ENCODE measurements at places on chromosomes 16 and 17.
A peak's percentile ranks its signal among the peaks of the same experiment; 100 is the strongest.

DNA sequence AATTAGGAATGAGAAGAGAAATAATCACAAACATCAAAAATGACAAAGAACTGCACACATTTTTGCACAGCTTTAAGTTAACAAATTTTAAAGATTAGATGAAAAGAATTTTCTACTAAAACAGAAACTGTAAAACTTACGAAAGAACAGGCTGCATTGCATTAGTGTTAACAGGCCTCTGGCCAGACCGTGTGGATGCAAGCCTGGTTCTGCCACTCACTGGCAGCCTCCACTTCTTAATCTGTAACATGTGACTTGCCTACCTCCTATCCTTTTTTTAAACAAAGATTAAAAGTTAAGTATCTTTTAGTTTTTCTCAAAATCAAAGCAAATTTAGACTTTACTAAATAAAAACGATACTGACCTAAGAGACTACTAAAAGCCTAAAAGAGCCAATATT is 37.5 kb downstream of the CREBBP start:
- no peak for DNase-seq

- no peak for DNase-seq
Measured at GRCh38 chr16:11170696-11171447, 85.1 kb downstream of the SOCS1 start.

DNA sequence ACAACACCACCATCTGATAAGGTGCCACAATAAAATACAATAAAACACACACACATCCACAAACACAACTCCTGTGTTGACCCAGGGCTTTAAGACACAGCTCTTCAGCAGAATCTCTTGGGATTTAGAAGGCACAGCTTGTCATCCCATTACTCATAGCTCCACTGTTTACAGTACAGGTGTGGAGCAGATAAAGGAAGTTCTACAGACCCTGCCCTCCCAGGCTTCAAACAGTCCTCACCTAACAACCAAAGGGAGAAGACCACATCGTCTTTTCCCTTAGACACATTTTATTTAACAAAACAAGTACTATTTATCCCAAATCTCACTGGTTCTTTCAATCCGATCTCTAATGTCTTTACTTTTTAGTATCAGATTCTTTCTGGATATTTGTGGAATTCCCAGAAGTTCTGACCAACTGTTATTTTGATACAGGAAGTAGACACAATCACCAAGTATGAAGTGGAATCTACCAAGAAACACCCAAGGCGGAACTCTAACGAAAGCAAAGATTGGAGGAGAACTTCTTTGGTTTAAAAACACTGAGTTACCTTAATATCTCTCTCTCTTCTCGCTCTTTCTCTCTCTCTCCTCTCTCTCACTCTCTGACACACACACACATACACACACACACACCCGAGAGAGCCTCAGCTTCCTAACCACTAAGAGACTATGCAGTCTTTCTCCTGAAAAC is 46.1 kb downstream of the CYTH1 start:
- DNase-seq = peak; percentile 34

DNA sequence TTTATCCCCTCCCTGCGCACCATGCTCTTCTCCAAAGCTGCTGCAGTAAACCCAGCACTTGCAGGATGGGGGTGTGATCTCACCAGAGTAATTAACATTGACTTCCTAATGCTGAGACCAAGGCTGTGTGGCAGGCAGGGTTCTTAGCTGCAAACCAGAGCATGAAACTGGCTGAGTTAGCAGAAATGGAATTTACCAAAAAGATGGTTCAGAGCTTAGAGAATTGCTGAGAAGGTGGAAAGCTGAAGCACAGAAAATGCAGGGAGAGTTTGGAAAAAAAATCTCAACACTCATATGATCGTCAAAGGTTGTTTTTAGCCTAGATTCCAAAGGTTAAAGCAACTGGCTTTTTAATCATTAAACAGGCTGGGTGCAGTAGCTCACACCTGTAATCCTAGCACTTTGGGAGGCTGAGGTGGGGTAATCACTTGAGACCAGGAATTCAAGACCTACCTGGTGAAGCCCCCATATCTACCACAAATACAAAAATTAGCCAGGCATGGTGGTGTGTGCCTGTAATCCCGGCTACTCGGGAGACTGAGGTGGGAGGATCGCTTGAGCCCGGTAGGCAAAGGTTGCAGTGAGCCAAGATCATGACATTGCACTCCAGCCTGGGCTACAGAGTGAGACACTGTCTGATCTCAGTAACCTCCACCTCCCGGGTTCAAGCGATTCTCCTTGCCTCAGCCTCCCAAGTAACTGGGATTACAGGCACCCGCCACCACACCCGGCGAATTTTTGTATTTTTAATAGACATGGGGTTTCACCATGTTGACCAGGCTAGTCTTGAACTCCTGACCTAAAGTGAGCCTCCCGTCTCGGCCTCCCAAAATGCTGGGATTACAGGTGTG is 6.0 kb upstream of the TXNDC11 start:
- no peak for DNase-seq

GRCh38 chr16:22194707-22195444 is 11.2 kb upstream of the EEF2K start:
- no peak for DNase-seq

DNA sequence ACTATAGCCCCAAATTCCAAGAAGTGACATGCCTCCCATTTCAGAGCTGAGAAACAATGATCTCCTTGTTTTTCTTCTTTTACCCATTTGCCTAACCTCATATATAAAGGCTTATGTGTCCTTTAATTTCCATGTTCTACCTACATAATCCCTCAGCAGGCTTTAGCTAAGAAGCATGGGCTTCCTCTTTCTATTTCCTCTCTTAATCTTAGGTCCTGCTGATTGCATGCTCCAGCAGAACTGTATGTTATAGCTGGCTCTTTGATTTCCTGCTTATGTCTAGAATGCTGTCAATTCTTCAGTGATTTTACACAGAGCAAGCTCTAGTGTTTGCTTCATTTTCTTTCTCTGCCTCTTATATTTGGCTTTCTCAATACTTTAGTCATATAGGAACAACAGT is 151.7 kb upstream of the COX10 start:
- DNase-seq = no peak

DNA sequence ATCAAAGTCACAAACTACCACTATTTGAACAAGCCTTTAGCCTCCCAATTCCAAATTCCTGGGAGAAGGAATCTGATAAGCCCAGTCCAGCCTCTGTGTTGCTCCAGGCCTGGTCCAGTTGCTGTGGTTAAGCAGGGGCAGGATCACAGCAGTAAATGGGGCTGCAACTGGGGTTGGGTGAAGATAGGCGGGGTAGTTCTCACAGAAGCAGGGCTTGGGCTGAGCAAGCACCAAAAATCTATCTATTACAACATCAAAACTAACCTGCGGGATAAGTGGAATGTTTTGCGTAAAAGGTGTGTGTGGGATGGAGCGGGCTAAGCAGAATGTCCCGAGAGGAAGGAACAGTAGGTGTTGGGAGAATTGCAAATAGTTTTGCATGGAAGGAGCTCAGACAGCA is 23.0 kb upstream of the RNF135 start:
- no peak for DNase-seq

- DNase-seq = no peak
Measured at GRCh38 chr17:73286863-73287296, 24.9 kb downstream of the CDC42EP4 start.

GRCh38 chr17:8859804-8860430 is 7.6 kb downstream of the PIK3R6 start:
- no peak for DNase-seq

DNA sequence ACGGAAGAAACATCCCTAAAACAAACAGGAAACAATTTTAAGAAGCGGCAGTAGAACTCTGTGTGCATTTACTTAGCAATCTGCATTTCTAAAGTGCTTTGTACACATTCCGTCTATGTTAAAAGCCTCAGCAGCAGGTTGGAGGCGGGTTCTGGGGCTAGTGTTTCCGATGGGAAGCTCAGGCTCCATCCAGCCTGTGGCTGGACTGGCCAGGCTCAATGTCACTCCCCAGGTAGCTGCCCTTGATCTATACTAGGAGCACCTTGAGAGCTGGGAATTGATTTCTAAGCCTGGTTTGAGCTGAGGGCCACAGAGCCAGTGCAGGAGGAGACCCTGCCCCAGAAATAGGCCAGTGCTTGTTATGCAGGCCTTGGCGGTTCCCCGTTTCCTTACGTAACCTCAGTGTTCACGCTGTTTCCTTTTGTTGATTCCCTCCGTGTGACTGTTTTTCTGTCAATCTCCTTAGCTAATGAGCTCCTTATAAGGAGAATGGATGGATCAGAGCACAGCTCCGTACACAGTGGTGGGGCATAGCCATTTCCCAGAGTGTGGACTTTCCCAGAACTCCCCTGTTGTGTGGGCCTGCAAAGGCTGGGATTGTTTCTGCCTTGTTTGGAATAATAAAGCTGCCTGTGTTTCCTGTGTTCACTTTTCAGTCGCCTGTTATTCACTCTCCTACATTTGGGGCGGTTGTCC is 21.4 kb downstream of the ADORA2B start:
- DNase-seq = peak; percentile 46

GRCh38 chr16:2597560-2597902 is 59.7 kb downstream of the PDPK1 start:
- no peak for DNase-seq

DNA sequence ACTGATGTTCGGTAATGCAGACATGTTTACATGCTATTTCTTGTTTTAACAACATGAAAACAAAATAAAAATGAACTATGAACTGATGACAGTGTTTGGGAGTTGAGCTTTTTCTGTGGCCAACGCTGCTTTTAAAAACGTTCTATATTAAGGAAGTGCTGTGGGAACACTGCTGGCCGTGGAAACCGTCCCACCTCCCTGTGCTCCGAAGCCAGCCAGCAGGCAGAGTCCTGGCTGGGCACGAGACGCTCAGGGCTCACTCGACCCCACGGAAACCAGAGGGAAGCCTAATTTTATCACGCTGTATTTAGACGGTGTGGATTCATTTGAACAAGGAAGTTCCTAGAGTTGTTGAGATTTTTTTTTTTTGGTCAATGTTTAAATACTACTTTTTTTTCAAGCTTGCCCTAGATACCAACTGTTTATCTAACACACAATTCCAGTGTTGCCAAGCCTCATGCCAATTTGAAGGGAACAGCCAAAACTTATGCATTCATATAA is 25.8 kb downstream of the ADCY9 start:
- DNase-seq = no peak

- DNase-seq = no peak
Measured at GRCh38 chr16:64363039-64363438, 758.8 kb downstream of the CDH11 start.

- no peak for DNase-seq
Measured at GRCh38 chr17:73794336-73794735, 150.1 kb upstream of the SDK2 start.

GRCh38 chr17:58005728-58006559 is 1.1 kb downstream of the SRSF1 start:
- peak; percentile 31 for DNase-seq

- no peak for DNase-seq
Measured at GRCh38 chr16:80723091-80723490, 81.3 kb downstream of the CDYL2 start.

GRCh38 chr16:79644971-79645667 is 44.6 kb upstream of the MAF start:
- no peak for DNase-seq

DNA sequence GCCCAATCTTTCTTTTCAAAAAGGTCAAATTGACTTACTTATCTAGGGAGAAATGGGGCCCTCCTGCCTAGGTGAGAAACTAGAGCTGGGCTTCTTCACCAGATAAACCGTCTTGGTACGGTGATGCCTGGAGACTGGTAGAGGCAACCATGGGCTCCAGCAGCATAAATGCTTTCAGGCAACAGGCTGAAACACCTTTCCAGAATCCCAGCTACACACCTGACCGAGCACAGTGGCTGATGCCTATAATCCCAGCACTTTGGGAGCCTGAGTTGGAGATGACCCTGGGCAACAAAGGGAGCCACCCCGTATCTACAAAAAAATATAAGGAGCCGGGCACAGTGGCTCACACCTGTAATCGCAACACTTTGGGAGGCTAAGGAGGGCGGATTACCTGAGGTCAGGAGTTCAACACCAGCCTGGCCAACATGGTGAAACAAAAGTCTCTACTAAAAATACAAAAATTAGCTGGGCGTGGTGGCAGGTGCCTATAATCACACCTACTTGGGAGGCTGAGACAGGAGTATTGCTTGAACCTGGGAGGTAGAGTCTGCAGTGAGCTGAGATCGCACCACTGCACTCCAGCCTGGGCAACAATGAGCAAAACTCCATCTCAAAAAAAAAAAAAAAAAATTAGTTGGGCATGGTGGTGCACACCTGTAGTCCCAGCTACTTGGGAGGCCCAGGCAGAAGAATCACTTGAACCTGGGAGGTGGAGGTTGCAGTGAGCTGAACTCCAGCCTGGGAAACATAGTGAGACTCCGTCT is 8.0 kb downstream of the TRAF4 start:
- DNase-seq = no peak

DNA sequence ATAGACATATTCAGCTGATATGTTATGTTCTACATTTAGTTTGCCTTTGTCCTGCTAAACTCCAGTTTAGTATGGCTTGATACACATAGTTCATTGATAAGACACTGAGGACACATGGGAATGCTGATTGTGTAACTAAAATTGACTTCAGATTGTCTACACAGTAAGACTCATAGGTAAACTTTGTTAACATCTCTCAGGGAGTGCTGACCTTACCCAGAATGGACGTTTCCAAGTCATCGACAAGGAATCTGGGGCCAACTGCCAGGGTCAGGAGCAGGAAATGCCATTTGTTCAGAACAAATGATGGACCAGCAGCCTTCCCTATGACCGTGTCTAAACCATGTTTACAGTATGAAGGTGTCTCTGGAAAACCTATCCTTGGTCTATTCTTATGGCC is 58.7 kb downstream of the DYNLRB2 start:
- no peak for DNase-seq

DNA sequence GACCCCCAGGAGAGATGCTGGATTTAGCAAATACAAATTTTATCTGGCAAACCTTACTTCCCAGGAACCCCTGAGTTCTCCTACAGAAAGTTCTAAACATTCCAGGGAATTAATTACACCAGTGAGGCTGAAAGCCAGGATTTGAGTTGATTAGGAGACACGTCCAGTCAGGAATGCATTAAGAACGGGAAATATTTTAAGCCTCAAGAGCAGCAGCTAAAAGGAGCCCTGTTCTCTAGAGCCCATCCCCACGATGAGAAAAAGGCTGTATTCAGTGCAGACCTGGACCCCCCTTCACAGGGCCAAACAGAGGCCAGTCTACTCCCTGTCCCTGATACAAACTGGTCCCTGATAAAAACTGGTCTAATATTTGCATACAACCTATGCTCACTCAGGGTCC is 55.0 kb downstream of the VAT1L start:
- DNase-seq = no peak
